ENCODE measurements at places on chromosomes 3 and 15.

GRCh38 chr3:8239718-8240695, 261.6 kb upstream of the LMCD1 start:
- DNase-seq: peak; percentile 47

DNA sequence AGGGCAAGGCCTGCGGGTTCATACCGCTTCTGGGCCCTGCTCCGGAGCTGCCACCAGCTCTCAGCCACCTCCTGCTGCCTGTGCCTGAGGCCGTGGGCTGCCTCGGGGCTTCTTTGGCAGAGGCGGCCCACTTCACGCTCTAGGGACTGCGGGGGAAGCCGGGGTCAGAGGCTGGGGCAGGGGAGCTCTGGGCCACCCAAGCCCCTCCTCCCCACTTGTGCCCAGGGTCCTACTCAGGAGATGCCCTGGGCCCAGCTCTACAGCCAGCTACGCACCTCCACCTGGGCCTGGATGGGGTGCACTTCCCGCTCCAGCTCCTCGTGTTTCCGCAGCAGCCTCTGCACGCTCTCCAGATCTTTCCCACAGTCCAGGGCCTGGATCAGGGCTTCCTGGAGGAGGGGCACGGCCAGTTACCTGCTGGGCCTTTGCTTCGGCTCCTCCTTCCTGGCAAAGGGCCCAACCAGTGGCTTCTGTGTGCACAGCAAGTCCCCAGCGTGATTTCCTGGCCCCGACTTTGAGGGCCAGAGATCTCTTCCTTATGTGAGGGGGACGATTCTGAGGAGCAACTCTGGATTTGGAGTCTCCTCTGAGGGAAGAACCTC, 24.0 kb downstream of the PLA2G4B start:
- peak; percentile 49 for DNase-seq

DNA sequence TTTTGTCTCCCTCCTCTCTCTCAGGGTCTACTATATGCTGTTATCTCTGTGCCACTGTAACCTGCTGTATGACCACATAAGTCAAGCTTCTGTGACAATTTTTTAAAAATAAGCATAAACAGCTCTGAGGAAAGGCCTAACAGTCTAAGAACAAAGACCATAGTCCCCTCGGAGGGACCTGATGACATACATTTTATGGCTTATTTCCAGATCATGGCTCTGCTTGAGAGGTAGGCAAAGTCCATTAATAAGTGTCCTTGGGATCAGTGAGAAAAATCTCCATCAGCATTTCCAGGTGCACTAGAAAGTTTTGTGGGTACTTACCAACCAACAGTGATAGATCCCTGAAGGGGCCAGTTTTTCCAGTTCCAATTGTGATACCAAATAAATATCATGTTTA, 123.8 kb downstream of the TNIK start:
- no peak for DNase-seq

GRCh38 chr15:73075160-73075859, 23.0 kb downstream of the NEO1 start:
- DNase-seq: no peak

- no peak for DNase-seq
Observed at GRCh38 chr3:9930804-9931418, 2.7 kb upstream of the CRELD1 start.

DNA sequence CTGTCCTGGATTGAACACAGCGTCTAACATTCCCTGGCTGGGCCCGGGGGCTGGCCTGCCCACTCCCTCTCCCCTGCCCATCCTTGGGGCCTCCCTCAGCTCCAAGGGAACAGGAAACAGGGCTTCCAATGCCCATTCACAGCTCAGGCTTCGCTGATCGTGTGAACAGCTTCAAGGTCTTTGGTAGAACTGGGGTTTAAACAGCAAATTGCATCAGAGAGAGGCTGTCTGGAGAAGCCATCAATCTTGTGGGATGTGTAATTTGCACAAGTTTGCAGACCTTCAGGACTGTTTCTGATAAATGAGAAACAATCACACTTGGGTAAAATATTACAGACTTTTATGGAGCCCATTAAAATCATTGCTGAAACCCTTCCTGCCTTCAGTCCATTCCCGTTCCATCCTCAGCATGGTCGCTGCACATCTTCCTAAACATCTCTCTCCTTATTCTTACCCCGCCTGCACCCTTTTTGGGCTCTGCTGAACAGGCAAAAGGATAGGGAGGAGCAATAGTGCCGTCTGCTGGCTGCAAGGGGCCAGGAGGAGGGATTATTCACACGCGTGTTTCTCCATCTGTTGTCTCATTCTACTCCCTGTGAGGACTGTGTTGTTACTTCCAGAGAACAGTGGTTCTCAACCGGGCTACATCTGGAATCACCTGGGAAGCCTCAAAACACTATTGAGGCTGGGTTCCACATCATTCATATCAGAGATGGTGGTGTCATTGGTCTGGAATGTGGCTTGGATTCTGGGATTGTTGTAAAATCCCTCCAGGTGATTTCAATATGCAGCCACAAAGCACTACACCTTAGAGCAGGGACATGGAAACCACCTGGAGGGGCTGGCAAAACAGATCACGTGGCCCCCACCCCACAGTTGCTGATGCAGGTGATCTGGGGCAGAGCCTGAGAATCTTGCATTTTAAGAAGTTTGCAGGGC, 116.3 kb downstream of the CLSTN2 start:
- no peak for DNase-seq

DNA sequence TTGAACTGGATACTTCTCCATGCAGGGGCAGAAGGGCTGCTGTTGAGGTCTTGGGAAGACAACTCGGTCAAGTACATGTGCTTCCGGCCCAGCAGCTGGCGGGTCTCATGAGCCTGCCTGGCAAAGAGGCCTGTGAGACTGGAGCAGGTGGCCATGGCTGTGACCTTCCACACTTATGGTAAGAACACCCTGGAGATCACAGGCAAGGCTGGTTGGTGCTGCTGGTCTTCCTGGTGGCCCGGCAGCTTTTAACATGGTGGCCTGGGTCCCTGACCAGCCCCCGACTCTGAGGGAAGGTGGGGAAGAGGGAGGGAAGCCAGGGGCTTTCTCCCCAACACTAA, 15.4 kb downstream of the CHRD start:
- DNase-seq: no peak

- DNase-seq: no peak
Observed at GRCh38 chr3:107985496-107985895, 105.3 kb downstream of the CD47 start.

DNA sequence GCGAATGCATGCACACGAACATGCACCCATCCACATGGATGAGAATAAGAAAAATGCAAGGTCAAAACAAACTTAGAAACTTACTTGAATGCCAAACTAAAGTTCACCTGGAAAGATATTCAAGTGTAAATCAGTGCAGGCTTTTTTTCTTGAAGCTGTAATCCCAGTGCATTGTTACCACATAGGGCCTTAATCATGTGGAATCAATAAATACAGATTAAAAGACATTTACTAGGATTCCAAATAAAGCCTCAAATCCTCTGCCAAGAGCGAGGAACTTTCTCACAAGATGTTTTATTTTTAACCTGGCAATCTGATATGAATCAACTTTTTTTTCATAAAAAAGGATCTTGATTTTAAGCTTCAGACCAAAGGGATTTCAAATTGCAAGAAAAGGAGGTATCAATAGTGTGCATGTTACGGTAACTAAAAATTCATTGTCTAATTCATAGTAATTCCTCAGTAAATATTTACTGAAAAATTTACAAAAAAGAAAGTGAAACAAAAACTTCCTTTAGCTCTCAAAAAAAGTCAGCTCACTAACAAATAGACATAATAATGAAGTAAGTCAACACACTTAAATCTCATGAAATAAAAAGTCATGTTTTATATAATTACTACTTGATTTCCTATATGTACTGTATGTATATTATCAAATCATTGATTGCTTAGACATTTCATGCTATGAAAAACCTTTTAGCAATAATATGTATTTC, 978.6 kb downstream of the PLOD2 start:
- no peak for DNase-seq

DNA sequence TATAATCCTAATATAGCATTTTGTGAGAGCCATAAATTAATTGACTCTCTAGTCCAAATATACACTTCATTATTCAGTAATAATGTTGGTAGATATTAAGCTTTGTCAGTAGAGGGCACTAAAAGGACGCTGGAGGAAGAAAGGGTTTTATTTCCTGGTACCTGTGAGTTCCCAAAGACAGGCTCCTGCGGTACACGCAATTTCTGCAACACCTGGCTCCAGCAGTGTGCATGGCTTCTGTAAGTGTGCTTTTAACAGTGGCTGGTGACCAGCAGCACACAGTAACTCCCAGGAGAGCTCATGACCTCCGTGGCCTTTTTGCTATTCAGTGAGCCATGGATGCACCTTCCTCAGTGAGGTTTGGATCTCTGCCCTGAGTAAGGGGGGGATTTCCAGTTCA, 338.3 kb upstream of the ZNF385D start:
- DNase-seq: peak; percentile 49

- no peak for DNase-seq
Observed at GRCh38 chr3:27985369-27986035, 255.9 kb upstream of the CMC1 start.

GRCh38 chr3:53170325-53171063, 9.5 kb downstream of the PRKCD start:
- DNase-seq: no peak

GRCh38 chr15:74050556-74051234, 31.7 kb downstream of the GOLGA6A start:
- no peak for DNase-seq

DNA sequence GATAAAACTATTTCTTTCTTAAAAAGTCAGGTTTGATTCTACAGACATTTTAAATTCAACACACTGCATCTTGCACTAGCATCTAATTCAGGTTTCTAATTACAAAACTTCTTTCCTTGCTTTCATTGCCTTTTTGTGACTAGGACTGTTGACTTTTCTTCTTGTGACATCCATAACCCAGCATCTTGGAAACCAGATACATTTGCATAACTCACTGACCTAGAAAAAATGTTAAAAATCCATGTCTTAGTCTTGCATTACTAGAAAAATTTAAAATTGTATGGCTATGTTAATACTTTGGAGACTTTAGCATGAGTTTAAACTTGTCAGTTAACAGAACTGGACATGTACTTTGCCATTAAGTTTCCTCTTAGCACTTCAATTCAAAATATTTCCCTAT, 72.7 kb downstream of the DTWD1 start:
- DNase-seq: no peak

DNA sequence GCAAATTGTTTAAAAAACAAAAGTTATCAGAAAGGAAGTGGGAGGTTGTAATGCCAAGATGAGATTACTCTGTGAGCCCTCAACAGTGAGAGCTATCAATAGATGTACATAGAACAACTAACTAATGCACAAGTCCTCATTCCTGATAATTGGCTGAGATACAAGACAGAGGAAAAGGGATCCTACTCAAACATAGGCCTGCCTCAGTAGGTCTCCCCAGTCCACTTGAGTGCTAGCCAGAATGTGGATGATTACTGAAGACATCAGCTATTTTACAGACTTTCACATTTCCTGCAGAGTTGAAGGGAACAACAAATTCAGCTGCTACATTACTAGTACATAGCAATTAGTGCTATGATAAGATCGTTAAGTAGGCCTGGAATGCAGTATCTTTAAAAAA, 981.9 kb downstream of the TUSC7 start:
- DNase-seq: no peak

GRCh38 chr3:117893638-117894037, 1141.0 kb downstream of the IGSF11 start:
- peak; percentile 57 for DNase-seq

Measured in NCI-H2029 (cell line).